Lung (tissue), 17 donors: ENCODE measurements at places on chromosomes 11 and 22.
A peak's percentile ranks its signal among the peaks of the same experiment; 100 is the strongest.

DNA sequence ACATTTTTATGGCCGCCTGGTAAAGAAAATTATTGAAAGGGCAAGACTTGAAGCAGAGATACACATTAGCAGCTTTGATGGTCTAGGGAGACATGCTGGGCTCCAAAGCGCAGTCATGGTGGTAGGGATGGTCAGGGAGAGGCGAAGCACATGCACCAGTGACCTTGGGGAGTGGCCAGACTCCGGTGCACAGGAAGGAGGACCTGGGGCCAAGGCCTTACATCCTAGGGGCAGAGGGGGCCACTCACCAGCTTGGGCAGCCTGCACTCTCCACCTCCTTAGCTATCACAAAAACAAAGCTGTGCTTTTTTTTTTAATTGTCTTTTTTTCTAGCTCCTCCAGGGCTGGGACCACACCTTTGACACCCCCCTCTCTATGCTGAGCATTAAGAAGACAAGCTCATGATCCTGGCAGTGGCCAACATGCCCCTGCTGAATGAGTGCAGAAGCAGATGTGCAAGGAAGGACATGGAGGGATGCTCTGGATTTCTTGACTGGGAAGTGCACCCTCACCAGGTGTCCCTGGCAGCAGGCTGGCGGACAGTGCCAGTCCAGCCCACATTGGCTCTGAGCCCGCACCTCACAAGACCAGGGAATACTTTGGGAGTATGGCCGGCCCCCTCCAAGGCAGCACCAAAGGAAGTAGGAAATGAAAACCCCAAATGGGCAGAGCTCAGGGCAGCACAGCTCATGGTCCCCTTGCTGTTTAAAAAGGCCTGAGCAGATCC is 619.9 kb downstream of the TBC1D22A start:
- no peak for DNase-seq

- DNase-seq: peak; percentile 43
Observed at GRCh38 chr11:20355221-20356219, 8.0 kb upstream of the HTATIP2 start.

GRCh38 chr11:46393231-46393616 is 1.6 kb upstream of the CHRM4 start:
- DNase-seq: no peak

GRCh38 chr11:101262258-101262657 is 132.6 kb upstream of the PGR start:
- DNase-seq: no peak

DNA sequence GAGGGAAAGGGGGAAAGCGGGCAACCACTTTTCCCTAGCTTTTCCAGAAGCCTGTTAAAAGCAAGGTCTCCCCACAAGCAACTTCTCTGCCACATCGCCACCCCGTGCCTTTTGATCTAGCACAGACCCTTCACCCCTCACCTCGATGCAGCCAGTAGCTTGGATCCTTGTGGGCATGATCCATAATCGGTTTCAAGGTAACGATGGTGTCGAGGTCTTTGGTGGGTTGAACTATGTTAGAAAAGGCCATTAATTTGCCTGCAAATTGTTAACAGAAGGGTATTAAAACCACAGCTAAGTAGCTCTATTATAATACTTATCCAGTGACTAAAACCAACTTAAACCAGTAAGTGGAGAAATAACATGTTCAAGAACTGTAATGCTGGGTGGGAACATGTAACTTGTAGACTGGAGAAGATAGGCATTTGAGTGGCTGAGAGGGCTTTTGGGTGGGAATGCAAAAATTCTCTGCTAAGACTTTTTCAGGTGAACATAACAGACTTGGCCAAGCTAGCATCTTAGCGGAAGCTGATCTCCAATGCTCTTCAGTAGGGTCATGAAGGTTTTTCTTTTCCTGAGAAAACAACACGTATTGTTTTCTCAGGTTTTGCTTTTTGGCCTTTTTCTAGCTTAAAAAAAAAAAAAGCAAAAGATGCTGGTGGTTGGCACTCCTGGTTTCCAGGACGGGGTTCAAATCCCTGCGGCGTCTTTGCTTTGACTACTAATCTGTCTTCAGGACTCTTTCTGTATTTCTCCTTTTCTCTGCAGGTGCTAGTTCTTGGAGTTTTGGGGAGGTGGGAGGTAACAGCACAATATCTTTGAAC is 6.8 kb downstream of the MALAT1 start:
- peak; percentile 52 for DNase-seq

DNA sequence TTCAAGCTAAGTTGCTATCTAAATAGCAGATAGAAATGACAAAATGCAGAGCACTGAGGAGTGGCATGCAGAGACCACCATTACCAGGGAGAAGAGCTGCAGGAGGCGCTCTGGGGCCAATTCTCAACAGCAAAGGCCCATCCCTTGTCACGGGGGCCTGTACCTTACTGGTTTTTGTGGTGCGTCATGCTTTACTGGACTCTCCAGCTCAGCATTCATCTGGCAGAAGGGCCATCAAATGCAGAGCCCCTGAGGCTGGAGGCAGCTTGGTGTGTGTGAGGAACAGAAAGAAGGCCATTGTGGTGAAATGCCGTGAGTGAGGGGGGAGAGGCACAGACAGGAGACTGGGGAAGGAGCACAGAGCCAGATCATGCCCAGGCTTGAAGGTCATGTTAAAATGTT is 56.5 kb upstream of the NAV2 start:
- DNase-seq: no peak

GRCh38 chr11:133966921-133967598 is 10.3 kb upstream of the IGSF9B start:
- DNase-seq: no peak

DNA sequence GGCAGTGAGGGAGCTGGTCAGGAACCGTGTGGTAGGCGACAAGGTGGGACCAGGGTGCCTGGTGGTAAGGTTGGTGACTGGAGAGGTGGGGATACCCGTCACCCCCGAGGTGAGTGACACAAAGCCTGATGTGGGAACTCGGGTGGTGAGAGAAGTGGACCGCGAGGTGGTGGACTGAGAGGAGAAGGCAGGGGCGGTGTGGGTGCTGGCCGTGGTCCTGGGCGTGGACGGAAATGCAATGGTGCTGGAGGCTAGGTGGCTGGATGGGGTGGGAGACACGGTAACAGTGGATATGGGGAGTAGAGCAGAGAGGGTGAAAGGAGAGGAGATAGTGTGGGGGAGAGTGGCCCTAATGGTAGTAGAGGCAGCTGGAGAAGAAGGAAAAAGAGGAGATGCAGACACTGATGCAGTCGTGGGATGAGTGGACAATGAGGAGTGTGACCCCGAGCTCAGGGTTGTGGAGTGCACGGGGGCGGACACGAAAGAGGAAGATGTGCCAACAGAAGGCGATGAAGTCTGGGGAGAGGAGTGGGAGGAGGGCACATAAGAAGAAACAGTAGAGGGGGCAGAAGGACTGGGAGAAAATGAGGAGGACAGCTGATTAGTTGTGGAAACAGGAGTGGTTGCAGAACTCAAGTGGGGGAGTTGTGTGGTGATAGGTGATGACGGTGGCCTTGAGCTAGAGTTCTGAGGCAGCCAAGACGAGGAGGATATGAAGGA is 20.5 kb downstream of the MUC6 start:
- no peak for DNase-seq

- DNase-seq: no peak
Observed at GRCh38 chr11:40290171-40290631, 1169.3 kb downstream of the LRRC4C start.

GRCh38 chr11:70672991-70673653 is 274.8 kb downstream of the CTTN start:
- DNase-seq: no peak

GRCh38 chr11:132220474-132220873 is 850.1 kb downstream of the NTM start:
- no peak for DNase-seq

GRCh38 chr11:23087407-23087806 is 227.1 kb upstream of the CCDC179 start:
- DNase-seq: no peak

DNA sequence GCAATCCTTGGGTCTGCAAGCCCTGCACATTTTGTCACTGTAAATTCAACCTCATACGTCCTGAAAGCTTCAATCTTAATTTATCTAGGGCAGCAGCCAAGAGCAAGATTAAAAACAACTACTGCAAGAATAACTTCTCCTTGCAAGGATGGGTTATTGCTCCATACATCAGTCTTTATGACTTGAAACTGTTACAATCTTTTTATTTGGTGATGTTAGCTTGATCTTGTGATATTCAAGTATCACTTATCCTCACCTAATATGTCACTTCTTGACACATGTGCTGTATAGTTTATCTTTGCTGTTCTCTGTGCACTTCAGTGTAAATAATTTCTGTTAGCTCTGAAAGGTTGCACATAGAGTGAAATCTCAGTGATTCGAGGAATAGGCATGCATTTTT is 14.7 kb upstream of the APLP2 start:
- DNase-seq: no peak

DNA sequence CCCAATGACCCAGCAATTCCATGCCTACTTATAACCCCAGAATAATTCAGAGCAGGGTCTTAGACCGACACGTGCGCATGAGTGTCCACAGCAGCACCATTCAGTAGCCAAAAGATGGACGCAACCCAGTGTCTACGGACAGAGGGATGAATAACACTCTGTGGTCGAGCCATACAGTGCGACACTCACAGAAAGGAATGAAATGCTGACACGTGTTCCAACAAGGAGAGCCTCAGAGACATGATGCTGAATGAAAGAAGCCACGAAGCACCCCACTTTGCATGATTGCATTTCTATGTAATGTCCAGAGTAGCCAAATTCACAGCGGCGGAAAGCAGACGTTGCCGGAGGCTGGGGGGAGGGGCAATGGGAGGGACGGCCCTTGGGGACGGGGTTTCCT is 134.4 kb downstream of the CTTN start:
- DNase-seq: no peak

- no peak for DNase-seq
Observed at GRCh38 chr11:110081462-110082376, 11.5 kb upstream of the ZC3H12C start.

- DNase-seq: peak; percentile 7
Observed at GRCh38 chr11:70048279-70049024, 29.7 kb upstream of the ANO1 start.

GRCh38 chr11:62755086-62755615 is 1.2 kb upstream of the ZBTB3 start:
- DNase-seq: no peak

DNA sequence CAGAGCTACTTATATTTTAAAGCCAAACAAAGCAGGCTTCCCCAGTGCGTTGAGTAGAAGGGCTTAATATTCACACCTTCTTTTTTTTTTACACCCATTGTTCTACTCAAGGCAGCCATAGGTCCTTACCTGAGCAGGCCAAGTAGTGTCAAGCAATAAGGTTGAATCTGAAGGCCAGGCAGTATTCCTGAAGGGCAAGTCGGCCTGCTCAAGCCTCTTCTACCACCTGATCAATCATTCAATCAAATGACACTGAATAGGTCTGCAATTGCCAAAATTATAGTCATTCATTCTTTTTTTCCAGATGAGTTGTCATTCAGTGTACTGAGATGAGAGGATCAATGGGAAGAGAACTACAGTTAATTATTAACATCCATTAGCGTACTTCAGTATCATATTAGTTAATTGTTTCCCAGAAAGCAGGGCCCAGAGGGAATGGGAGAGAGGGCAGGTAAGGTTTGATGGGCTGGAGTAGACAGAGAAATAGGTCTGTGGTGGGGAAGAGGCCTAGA is 11.9 kb upstream of the PPP2R1B start:
- no peak for DNase-seq

DNA sequence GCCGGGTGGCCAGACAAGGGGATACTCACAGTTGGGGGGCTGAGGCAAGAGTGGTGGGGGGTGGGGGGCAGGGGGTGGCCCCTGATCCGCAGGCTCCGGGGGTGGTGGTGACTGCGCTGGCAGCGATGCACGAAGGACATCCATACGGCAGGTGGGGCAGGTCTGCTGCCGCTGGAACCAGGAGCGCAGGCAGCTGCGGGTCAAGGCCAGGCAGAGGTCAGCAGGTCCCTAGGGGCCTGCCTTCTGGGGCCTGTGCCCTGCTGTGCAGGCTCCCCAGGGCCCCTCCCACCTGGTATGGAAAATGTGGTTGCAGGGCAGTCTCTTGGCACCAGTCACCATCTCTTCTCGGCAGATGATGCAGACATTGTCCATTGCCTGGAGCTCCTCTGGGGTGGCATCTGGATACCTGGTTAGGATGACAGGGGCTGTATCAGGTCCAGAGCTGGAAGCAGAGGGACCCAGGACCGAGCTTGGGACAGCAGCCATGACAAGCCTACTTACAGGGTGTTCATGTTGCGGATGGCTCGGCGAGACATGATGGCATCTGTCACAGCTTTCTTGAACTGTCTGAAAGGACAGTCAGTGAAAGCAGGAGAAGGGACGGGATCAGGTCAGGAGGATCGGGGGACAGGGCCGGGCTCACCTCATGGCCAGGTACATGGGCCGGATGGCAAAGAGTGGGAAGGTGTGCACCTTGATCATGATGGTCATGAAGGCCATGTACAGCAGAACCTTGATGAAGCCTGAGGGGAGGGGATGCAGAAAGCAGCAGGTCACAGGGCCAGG is 3.5 kb downstream of the SYVN1 start:
- no peak for DNase-seq

DNA sequence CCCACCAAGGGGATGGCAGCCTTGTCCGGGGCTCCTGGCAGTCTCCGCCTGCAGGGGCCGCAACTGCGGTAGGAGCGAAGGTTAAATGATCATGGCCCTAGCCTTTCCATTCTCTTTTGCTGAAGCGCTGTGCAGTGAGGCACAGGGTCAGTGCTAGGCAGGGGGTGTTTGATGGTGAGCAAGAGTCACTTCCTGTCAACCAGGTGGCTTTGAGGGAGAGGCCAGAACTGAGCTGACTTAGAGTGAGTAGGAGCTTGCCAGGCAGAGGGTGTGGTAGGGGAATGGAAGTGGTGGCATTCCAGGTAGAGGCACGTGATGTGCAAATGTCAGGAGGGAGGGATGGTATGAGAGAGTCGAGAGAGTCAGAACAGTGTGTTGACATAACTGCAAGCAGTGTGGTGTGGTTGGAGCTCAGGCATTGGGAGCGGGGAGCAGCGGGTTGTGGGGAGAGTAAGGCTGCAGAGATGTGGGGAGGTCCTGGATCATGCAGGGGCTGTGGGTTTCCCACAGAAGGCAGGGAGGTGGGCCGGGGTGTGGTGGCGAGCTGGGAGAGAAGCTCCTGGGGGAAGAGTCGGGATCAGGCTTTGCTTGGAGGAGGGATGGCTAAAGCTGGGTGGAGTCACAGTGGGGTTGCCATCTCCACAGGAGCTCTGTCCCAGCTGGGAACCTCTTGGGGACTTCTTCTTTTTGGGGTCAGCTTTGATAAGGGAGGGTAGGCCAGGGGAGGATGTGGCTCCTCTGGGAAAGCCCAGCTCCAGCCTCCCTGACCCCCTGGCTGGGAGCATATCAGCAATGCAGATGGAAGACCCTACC is 33.3 kb downstream of the AMPD3 start:
- no peak for DNase-seq

- DNase-seq: peak; percentile 86
Observed at GRCh38 chr11:9047964-9048523, 43.4 kb downstream of the SCUBE2 start.
